NCI-H526 (cell line): ENCODE measurements at places on chromosomes 3 and 15.

- no peak for DNase-seq
Observed at GRCh38 chr3:112966633-112967032, 8.3 kb downstream of the CD200R1 start.

DNA sequence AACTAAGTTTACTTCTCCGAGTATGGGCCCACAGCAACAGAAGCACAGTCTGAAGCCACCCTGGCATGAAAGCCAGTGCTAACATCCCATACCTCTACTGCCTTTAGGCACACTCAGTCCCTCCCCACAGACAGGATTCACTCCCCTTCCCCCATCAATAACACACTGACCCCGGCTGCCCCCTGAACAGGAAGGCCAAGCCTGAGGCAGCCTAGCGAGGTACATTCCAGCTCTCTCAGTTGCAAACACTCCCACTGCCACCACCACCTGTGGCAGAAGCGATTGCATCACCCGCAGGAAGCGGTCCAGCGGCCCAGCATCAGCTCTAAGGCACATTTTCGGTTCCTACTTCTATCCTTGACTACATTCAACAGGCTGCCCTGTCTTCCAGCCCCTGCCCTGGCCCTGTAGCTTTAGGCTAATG, 7.0 kb upstream of the BMF start:
- DNase-seq, result no peak

DNA sequence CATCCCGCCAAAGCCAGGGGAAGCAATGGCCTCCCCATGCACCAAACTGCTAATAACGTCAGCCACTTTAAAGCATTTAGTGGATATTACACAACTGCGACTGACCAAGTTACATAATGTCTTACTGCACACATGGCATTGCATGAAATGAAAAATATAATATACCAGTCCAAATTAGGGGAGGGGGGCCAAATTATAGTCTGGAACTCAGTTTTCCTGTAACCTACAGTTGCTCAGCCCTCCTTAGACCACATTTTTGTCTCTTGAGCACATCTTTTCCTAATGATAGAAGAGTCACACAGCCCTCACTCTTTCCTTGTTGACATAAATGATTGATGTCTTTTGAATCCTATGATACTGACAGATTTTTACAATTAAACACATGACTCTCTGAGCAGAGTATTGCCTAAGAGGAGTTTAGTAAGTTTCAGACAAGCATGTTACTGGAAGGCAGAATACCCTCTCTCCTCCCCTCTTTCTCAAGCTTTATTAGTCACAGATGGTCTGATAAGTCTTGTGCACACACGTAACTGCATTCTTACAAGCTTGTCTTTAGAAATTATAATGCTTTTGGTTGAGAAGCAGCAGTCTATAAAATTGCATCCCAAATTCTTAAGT, 1.1 kb upstream of the PLD1 start:
- no peak for DNase-seq

DNA sequence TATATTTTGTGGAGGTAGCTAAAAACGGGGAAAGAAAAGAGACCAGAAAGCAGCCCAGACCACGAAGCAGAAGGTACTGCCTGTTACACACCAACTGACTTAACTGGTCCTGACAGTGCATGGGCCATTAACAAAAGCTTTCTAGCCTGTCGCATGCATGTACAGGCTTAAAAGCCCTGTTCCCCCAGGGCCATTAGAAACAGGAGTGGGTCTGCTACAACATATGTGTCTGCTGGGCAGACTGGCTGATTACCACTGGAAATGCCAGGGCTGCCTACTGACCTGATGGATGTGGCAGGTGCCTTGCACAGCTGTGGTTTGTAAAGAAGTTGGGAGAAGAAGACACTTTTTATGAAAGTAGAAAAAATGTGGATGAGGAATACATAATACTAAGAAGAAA, 137.4 kb downstream of the GAP43 start:
- DNase-seq, result no peak

GRCh38 chr15:26757141-26757540, 15.7 kb downstream of the GABRB3 start:
- DNase-seq, result no peak

- no peak for DNase-seq
Observed at GRCh38 chr3:11381141-11381540, 108.9 kb downstream of the ATG7 start.

GRCh38 chr3:56469141-56469540, 874 bp upstream of the ERC2 start:
- no peak for DNase-seq

- DNase-seq, result no peak
Observed at GRCh38 chr15:49410641-49411040, 12.4 kb upstream of the FGF7 start.

DNA sequence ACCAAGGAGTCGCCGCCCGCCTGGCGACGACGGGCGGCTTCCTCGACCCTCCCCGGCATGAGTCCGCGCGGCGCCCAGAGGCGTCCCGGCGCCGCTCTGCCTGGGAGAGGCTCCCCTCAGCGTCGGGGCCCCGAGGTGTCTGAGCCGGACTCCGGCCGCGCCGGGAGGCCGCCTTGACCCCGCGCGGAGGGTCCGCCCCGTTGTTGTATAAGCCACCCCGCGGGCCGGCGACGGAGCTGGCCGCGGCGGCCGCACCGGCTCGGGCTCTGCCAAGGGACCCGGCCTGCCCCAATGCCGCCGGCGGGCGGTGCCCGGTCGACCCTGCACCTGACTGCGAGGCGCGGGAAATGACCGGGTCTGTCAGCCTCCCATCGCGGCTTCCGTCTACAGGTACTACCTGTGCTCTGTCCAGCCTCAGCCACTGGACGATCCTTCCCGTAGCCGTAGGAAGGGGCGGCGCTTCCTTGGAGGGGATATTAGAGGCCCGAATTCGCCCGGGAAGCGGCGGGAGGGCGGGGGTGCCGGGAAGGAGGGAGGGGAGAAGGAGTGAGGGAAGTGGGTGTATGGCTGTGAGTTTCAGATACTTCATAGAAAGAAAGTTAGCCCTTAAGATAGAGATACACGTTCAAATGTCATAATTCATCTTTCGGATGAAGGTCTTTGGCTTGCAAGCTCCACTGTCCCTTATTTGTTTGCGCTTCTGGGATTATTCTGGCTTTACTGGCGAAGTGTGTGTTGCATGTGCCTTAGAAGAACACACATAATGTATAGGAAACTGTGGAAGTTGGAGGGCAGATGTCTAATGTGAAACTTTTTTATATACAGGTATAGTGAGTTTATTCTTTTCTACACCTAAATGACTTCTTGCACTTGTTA, 620 bp downstream of the ABHD5 start:
- peak; percentile 79 for DNase-seq

DNA sequence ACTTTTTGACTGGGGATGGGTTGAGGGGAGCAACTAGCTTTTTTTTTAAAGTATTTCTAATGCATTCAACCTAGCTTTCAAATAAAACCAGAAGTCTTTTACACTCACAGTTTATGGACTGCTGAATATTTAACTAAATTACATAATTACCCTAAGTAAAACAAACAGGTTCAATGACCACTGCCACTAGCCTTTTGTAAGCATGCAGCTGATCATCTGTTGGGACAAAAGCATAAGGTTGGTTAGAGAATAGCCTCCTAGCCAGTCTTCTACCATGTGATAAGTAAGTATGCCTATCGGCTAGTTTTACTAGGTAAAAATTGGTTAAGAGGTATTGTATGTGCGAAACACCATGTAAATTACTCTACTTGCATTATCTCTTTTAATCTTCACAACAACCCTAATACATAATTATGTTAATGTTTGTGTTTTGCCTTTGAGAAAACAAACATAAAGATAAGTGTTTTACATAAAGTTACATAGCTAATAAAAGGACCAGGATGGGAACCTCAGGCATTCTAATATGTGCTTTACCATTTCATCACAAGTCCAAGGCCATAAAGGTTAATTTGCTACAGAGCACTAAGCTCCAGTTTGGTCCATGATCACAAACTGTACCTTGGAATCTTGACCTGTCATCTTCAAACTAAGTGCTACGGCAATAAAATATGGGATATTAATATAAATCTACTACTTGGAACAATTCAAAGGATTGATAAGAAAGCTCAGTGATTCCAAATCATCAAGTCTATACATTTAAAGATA, 13.2 kb downstream of the PFN2 start:
- no peak for DNase-seq

- no peak for DNase-seq
Observed at GRCh38 chr3:44761101-44761423, 357 bp downstream of the KIAA1143 start.
